ENCODE measurements at places on chromosomes 13 and 19.

DNA sequence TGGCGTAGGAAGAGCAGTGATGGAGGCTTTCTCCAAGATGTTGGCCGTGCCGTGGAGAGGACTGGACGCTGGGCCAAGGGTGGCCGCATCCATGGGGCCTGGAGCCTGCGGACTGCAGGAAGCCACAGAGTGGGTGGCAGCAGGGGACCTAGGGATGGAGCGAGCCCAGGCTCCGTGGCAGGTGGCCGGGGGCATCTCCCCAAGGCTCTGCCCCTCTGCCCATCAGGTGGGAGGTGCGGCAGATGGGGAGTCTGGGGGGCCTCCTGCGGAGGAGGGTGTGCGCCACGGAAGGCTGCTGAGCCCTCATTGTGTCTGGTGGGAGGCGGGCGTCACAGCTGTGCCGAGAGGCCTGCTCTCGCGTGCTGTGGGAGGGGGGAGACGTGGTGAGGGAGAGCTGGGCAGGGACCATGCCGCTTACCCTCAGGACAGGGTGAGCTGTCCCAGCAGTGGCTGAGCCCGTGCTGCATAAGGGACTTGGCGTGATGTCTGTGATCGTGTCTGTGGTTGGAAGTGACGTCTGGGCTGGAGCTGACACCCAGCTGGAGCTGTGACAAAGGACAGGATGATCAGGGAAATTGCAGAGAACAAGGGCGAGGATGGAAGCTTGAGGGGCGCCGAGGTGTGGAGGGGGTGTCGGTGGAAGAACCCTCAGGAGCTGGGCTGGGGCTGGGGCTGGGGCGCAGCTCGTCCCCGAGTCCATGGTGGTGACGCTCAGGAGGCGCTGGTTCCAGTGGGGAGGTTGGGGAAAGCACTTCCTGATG is 13.4 kb downstream of the MCF2L start:
- DNase-seq: no peak

DNA sequence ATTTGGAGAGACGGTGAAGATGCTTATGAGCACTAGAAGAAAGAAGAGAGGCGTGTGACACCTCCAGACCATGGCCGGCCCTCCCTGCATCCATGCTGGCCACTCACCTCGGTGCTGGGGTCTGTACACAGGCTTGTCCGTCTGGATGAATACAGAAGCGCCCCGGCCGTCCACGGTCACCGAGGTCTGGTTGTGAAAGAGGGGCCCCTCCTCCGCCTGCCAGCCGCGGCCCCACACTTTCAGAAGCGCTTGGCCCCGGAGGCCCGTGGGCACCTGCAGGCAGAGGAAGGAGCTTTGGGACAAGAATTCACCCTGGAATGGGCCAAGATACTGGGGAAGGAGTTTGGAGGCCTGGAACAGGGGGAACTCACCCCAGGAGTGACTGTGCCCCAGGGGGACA is 15.1 kb downstream of the CPAMD8 start:
- no peak for DNase-seq

DNA sequence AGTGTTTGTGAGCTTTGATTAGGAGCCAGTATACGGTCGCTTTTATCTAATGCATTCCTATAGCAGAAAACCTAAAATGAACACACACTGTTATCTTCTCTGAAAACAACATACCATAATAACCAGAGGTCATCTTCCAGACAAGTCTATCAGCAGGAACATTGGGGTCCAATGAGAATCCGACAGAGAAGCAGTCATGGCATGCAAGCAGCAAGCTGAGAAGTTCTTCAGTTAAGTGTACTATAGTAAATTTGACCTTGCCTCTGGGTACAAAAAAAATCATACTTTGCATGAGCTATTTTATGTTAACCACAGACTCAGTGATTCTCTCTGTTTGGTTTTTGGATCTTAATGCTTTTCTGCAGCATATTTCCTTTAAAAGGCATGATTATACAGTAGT is 1505.1 kb downstream of the PCDH9 start:
- no peak for DNase-seq

- no peak for DNase-seq
These were observed 4.8 kb upstream of the ZNF14 start for GRCh38 chr19:19737559-19738332.

DNA sequence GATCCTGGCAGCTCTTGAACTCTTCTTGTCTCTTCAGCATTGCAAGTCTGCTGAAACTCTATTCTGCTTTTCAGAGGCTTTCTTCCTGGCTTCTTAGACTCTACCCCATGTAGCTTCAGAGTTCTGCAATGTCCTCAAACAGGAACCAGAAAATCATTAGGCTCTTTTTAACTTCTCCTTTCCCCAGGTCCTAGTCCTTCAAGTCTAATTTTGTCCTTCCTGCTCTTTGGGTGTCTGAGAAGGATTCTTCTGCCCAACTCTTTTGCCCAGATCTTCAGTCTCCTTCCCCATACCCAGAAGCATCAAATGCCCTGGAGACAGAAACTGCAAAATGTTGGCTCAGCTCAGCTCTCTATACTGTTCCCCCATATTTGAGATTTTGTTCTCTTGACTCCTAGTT is 50.0 kb upstream of the CALM3 start:
- no peak for DNase-seq

DNA sequence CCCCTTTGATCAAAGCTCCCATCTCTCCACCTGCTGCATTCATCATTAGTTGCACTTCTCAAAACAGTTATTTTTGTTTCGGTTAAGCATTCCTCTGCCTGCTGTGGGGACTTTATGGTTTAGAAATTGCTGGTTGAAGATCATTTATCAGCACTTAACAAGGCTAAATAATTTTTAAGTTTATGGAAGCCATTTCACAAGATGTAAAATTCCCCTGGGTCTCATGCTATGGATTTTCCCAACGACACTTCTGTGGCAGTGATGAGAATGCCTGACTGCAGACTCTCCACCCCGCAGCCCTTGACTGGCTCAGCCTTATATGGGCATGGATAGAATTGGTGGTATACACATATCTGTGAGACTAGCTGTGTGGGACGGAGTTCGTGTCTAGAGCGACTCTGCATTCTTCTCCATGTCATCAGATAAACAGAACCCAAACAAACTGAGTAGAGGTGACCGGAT is 52.8 kb downstream of the COL4A2 start:
- no peak for DNase-seq

DNA sequence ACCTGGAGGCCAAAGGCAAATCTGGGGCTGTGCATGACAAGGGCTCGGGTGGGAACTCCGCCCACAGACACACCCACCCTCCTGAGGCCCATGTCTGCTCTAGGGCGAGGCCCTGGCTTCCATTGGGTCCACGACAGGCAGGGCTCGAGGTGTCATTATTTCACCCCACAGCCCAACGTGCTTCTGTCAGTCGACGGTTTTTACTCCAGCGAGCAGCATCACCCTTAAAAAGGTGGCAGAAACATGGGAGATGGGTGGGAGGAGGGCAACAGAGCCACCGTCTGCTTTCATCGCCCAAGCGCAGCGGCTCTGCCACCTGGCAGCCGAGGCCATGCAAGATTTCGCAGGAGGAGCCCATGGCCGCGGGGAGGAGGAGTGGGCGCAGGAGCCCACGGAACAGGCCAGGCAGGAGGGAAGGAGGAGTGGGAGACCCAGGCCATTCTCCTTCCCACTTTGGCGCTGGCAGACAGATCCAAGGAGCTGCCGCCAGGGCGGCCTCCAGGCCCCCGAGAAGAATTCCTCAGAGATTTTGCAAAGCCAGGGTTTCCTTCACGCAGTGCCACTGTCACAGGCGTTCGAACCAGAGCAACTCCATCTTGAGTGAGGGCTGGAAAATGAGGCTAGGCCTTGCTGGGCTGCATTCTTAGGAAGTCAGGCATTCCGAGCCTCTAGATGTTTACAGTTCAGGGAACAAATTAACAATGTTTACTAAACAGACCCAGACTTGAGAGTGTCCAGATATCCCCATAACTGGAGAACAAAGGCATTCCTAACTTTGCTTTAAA is 49.3 kb upstream of the TUBGCP3 start:
- DNase-seq: no peak

DNA sequence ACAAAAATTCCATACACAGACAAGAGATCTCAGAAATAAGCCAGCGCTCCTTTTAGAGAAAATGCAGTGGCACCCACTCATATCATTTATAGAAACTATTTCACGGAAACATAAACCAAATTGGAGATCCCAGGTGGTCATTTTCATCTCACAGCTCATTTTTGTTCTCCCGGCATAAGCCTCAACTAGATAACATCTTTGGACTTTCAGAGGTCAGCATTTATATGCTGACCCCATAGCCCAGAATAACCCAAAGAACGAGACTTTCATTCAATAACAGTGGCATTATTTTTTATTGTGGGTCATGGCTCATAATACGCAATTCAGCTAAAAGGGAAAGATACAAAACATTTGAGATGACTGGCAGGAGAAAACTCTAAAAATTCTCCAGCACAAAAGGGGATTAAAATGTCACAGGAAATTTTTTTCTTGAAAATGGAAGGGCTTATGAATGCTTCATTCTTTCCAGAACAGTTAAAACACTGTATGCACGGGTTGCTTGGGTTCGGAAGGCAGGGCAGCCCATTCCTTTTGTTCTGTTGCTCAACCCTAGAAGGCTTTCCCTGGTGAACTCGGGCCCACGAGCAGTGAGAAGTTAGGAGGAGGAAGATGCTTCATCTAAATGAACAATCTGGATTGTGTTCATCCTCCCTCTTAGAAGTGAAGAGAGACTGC is 24.0 kb downstream of the STARD13 start:
- no peak for DNase-seq

DNA sequence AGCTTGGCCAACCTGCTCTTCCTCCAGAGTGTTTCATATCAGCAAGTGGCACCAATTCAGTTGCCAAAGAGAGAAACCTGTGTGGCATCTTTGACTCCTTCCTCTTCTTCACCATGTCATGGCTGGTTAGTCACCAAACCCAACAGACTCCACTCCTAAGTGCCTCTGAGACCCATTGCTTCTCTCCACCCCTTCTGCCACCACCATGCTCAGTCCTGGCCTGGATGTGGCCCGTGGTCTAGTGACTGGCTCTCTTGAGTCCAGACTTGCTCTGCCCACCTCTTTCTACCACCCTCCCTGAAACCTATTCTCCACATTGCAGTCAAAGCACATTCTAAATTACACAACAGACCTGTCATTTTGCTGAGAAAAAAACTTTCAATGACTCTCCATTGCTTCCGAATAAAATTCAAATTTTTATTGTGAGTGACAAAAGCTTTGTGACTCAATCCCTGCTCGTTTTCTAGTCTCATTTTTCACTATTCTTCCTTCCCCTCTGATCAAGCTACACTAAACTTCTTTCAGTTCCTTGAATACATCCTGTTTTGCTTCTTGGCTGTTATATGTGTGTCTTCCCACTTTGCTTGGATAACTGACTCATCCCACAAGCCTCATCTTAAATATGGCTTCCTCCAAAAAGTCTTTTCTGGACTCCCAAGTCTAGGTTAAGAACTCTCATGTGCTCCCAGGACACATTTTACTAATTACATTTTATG is 12.0 kb upstream of the TNFSF11 start:
- no peak for DNase-seq

- DNase-seq: no peak
These were observed 555.9 kb downstream of the DIAPH3 start for GRCh38 chr13:59607780-59608233.

DNA sequence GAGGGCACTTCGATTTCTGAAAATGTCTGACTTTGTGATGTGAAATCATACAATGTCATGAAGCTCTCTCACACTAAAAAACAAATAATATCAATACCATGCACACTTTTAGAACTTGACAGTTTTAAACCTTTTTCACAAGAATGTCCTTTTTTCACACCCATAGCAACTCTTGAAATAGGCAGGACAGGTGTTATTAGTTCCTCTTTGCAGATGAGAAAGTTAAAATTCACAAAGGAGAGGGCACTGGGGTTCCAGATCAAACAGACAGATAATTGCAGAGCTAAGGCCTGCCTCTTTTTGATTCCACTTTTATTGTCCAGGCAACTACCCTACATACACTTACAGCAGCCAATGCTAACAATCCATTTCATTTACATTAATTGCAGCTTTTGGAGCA is 142.8 kb downstream of the KLF12 start:
- DNase-seq: no peak

- no peak for DNase-seq
These were observed 67.3 kb downstream of the FOXO1 start for GRCh38 chr13:40599124-40599523.

- no peak for DNase-seq
These were observed 13.1 kb upstream of the SCEL start for GRCh38 chr13:77522444-77522843.

DNA sequence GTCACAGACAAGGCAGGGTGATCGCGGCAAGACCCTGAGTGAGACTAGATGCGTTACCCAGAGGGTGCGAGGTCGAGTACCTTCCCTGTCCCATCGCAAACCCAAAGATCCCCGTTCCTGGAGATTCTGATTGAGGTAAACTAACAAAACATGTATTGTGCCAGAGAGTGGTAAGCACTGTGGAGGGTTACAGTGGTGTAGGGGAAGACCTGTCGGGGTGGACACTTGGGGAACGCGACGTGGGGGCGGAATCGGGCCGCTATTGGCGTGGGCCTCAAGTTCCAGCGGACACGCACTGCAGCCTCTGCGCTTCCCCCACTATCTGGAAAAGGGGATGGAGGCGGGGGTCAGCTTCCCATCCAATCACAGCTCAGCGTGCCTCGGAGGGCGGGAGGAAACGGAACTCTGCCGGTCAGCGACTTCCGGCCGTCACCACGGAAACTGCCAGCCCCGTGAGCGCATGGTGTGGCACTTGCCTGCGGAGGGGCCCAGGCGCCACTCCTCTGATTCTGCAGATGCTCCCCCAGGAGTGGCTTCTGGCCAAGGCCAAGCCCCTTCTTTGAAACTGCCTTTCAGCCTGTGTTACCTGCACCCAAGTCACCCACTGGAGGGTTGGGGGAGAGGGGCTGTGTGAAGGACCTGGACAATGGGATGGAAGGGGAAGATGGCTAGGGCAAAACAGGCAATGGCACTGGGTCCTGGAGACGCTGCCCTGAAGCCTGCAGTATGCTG is 1.0 kb upstream of the UBE2M start:
- DNase-seq: peak; percentile 95

DNA sequence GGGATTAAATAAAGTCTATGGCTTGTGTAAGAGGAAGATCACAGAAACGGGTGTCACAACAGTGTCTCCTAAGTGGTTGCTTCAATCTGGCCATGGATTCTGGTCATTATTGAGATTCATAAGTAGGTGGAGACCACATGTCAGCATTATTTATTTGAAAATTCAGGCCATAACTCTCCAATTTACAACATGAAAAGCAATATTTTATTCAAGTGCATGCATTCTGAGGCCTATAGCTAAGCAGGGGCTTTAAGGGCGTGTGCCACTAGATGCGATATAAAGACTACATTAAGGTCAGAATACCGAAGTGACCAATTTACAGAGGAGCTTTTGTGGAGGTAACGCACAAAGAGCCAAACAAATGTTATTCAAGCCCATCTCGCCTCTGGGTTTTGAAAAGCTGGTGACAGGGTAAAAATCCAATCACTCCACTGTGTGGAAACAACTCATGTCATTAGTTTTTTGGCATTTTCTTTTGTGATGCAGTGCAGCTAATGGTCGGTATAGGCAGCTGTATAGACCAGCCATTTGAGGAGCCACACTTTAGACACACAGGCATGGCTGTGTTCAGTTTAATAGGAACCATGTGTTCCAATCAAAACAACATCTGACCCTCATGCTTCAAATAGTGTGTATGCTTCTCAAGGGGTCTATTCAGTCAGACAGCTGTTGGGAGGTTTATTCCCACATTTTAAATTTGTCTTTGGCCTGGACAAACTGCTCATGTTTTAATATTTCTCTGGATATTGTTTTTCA is 123.7 kb downstream of the KL start:
- no peak for DNase-seq

All from left cardiac atrium (tissue), 4 donors.